ENCODE measurements at places on chromosomes 3 and 15.

DNA sequence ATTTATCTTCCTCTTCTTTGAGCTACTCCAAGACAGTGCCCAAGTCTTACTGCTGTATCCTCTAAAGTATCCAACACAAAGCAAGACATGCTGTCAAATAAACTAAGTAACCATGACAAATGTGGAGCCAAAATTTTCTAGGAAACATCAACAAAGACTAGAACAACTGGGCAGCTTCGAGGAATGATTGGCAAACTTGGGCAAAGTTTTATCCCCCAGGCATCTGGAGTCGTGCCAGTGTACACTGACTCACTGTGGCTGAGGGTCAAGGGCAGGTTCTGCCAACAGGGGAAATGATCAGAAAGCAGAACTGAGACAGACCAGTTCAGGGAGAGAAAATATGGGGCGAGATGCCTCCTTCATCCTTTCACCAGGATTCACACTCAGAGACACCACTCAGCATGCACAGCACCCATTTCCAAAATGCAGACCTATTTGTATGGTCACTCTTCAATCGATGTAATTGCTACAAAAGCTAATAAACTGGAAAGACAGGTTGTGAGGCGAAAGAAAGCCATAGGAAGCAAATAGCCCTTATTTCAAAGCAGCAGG, 65.8 kb downstream of the MB21D2 start:
- DNase-seq, result peak; percentile 16

- peak; percentile 20 for DNase-seq
Observed at GRCh38 chr3:31695280-31696008, 162.7 kb downstream of the STT3B start.

GRCh38 chr15:47523681-47524475, 193.4 kb upstream of the SEMA6D start:
- DNase-seq, result no peak

DNA sequence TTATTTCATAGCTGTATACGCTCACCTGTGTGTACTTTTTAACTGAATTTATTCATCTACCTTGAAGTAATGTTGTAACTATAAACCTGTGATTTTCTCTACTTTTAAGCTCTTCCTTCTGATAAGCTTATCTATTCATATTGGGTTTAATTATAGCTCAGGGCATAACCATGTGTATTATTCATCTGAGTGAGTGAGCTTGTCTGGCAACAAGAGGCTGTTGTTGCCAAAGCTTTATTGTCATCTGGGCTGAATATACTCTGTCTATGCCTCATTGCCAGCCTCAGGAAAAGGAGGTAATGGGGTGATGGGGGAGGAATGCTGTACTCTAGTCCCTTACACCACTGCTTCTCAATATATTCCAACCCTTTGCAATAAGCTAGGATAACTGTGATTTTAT, 292.4 kb downstream of the UBE2E2 start:
- no peak for DNase-seq

GRCh38 chr15:99424978-99425656, 140.7 kb upstream of the MEF2A start:
- DNase-seq, result peak; percentile 87

DNA sequence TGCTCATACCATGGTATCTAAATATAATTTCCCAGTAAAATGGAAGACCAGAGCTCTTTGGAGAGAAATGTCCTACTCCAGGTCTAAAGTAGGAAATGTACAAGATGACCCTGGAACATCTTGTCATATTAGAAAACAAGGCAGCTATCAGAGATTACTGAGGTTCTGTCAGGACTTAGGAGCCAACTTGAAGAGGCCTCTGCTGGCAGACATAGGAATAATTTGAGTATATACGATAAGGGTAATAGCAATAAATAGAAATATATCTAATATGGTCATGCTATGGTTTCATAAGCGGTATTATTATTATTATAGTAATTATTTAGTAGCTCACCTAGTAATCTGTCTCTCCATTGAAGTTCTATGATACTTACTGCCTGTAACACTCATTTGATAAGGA, 224.2 kb downstream of the SOX2 start:
- DNase-seq, result no peak

GRCh38 chr3:186365202-186365974, 3.4 kb upstream of the DGKG start:
- DNase-seq, result no peak

DNA sequence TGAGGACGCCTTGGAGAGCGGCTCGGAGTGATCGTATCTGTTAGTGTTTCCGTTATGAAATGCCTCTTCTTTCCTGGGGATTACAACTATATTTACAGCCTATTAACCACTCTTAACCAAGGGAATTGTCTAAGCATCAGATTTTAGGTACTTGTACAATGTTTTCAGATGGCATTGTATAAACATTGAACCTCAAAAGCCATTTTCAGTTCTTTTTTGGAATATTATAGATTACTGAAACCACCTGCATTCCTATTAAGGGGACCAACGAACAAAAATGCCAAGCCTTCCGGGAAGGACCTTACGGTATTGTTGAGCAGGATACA, 1.1 kb downstream of the NEO1 start:
- DNase-seq, result no peak

DNA sequence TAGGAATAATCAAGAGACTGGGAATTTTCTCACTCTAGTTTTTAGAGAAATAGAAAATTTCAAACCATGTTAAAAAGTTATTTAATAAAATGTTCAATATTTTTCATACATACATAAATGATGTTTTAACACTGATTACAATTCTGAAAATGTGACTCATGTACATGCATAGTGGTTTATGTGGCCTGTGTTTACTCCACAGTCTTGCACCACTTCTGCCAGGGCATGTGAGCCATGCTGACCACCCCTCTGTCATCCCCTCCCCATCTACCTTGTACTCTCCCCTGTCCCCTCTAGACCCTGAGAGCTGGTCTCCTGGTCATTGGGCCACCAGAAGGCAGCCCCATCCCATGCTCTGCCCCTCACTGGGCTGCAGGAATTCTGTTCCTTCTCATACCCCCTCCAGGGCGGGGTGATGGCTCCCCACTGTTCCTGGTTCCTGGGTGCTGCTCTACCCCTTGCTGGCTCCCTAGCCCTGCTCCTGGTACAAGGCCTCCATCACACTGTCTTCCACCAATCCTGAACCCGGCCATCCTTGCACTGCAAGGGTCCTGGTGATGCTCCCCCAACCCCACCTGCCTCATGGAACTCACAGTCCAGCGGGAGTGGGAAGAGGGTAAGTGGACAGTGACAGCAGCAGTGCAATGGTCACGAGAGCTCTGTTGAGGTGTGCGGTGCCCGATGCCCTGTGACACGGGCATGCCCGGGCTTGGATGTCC, 24.2 kb upstream of the SLC41A3 start:
- no peak for DNase-seq

DNA sequence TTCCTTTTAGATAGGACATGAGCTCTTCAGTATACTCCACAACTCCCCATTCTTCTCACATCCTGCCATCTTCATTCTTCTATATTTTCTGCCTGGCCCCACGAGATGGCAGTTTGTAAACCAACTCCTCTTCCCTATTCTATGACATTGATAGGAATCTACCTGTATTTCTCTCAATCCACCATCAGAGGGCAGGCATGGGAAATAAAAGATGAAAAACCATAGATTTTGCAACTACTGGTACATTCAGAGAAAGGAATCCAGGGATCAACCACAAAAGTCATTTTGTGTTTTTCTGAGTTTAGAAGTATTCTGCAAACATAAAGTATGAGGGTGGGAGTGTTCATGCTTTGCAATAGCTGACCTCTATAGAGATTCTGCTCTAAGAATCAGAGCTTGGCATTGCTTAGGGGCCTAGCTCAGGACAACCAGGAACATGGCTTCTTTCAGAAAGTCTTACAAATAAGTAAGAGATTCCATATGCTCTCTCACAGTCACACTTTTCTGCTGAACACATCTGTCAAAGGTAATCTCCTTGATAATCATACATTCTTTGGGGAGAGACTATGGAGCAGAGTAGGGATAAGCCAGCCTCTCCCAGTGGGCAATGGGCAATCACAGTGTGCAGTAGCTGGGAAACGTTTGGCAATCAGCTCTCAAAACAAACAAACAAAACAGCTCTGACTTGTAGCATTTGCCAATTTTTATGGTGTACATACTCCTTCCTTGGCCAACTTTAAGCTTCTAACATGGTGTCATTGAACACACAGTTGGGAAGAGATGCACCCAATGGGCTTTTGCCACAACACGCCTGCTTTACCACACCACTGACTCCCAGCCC, 43.1 kb upstream of the SLC25A36 start:
- peak; percentile 46 for DNase-seq

- DNase-seq, result no peak
Observed at GRCh38 chr15:92899601-92899947, 550 bp upstream of the CHD2 start.

GRCh38 chr3:187783098-187783497, 37.8 kb upstream of the BCL6 start:
- DNase-seq, result peak; percentile 59

GRCh38 chr3:114213627-114214541, 23.5 kb downstream of the ZNF80 start:
- DNase-seq, result peak; percentile 92

GRCh38 chr15:95869920-95870319, 460.6 kb upstream of the NR2F2 start:
- no peak for DNase-seq

- DNase-seq, result no peak
Observed at GRCh38 chr3:151552589-151552988, 91.7 kb upstream of the IGSF10 start.

GRCh38 chr3:23202203-23202920, 765 bp upstream of the UBE2E2 start:
- DNase-seq, result no peak

DNA sequence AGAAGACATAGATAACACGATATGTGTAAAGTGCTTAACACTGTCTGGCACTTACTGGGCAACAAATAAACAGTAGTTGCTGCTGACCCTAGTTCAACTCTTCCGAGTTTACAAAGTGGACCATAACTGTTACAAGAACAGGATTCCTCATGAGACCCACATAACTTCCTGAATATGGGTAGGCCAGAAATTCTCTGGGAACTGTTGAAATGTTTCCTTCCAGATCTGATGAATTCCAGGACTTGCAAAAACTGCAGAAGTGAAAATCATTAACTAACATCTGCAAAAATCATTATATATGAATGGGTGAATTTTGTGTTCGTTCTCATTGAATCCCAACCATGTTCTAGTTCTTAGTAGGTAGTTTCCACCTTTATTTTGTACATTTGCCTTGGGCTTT, 181.7 kb upstream of the MME start:
- no peak for DNase-seq

DNA sequence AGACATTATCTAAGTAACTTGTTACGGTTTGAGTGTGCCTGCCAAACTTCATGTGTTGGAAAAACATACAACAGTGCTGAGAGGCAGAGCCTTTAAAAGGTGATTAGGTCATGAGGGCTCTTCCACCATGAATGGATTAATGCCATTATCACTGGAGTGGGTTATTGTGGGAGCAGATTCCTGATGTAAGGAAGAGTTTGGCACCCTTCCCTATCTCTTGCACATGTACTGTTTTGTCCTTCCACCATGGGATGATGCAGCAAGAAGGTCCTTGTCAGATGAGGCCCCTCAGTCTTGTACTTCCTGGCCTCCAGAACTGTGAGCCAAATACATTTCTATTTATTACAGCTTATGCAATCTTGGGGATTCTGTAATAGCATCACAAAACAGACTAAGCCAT, 413.9 kb downstream of the EPHA3 start:
- DNase-seq, result no peak

DNA sequence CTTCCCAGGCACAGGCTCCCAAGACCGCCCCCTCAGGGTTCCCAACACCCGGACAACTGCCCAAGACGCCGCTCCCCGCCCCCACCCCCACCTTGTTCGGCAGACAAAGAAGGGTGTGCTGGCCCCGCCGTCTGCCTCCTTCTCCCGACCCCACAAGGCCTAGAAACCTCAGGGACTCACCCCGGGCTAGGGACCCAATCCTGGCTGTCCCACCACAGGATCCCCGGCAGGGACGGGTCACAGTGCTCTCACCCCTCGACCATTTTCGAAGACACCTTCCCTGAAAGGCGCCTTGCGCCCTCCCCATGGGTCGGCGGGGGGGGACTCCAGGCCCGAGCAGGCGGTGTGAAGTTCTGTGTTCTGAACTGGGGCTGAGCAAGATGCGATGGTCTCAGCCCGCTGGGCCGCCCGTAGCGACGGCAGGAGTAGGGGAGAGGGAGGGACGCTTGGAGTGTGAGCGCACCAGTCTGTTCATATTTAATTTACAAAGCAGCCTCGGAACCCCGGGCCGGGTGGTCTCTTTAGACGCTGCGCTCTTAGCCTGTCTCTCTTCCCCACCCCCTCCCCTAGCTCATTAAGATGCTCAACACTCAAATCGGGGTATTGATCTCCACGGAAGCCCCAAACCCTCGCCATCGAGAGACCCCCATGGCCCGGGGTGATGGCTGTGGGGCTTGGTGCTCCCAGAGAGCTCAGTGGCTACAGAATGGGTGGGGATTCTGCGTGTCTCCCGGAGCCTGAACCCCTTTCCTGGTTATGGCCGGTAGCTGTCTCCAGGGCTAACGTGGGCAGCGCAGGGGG, 1.4 kb upstream of the ISLR2 start:
- no peak for DNase-seq

DNA sequence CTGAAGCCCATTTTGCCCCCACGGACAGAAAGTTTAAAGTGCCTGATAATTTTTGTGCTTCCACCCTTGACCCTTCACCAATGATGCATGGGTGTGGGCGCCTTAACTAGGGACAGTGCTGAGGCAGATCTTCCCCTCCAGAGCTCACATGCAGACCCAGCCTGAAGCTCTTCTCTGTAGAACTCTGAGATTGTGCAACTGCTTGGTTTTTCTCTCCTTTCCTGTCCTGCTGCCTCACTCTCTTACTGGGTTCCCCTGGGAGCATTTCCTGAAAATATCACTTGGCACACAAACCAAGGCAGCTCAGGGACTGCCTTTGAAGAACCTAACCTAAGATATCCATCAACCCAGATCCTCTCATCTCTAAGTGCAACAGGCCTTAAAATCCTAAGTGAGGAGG, 220.3 kb upstream of the STT3B start:
- DNase-seq, result no peak

Measured in activated CD4-positive, alpha-beta T cell treated with anti-CD3 and anti-CD28 coated beads, Interleukin-2, amount 50 U/mL, for 16 hours (primary cell).